Heart right ventricle (tissue), 16 donors: ENCODE measurements at places on chromosomes 13 and 19. TPM values are rescaled to one million over a fixed set of nuclear protein-coding genes. Genes with fewer than 3 reads are reported as not detected.

Gene HNRNPA1L2
- 2.4 TPM for total RNA-seq

Gene PDX1
- not detected for total RNA-seq

GRCh38 chr13:24103782-24104372 lies 56.6 kb upstream of the SPATA13 start:
- no peak overlapping the region for H3K27ac ChIP-seq
- H3K27me3 ChIP-seq: peaks cover 4% of the 10 kb centered on the region
- H3K4me3 ChIP-seq: no peak overlapping the region

DNA sequence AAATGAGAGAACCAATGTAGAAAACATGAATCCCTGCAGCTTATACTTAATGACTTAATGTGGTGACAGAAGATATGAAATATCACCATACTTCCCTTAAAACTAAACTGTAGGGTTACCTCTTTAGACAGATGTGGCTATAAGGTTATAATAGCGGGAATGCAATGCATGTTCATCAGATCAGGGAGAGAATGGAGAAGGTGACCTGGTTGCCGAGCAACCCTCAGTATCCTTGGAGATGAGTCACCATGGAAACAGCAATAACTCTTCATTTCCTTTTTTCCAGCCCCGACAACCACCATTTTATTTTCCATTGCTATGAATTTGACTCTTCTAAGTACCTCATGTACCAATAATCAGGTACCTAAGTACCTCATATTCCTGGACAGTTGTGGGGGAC lies 28.0 kb upstream of the ZNF835 start:
- H3K27me3 ChIP-seq: no peaks in the 10 kb centered on the region
- no peaks in the 10 kb centered on the region for H3K4me1 ChIP-seq
- H3K27ac ChIP-seq: no peak overlapping the region
- H3K36me3 ChIP-seq: no peaks in the 10 kb centered on the region
- no peak overlapping the region for H3K4me3 ChIP-seq

DNA sequence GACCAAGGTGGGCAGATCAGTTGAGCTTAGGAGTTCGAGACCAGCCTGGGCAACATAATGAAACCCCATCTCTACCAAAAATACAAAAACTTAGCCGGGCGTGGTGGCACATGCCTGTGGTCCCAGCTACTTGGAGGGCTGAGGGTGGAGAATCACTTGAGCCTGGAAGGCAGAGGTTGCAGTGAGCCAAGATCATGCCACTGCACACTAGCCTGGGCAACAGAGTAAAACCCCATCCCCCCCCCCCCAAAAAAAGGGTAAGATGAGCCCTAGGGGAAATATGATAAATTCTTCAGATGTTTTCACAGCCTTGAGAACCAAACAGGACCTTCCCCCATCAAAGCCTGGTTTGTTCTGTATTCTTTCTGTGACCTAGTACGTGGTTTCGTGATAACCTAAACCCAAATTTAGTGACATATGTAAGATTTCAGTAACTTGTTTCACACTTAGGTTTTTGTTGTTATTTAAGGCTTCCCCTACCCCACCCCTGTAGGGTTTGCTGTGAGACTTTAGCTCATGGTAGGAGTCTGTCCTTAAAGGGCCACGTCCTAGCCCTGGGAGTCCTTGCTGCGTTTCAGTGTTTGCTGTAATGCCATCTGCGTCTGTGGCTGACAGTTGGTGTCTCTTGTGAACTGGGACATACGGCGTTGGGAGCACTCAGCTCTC lies 49.6 kb downstream of the MYO9B start:
- DNase-seq: no peak
- H3K4me3 ChIP-seq: no peak overlapping the region
- H3K27me3 ChIP-seq: no peaks in the 10 kb centered on the region
- H3K36me3 ChIP-seq: no peaks in the 10 kb centered on the region
- peak overlapping the region; percentile 65 for H3K27ac ChIP-seq

DNA sequence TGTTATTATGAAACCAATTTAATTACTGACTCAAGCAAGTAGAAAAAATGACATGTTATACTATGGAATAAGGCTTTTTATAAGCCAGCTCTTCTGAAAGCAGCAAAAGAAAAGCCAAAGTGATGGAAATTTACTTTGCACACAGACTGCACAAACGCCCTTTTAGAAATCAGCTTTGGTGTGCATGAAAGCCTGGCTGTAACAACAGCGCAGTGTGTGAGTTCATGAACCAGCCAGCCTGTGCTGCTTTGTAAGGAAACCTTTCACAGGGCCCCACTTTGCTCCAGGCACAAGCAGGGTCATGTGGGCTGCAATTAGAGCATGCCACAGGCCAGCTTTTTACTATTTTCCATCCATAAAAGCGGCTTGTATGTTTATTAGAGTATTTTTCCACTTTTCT lies 13.6 kb upstream of the IFT88 start:
- H3K27ac ChIP-seq: no peak overlapping the region
- H3K36me3 ChIP-seq: no peaks in the 10 kb centered on the region
- DNase-seq: no peak
- H3K4me1 ChIP-seq: no peaks in the 10 kb centered on the region
- no peaks in the 10 kb centered on the region for H3K27me3 ChIP-seq

DNA sequence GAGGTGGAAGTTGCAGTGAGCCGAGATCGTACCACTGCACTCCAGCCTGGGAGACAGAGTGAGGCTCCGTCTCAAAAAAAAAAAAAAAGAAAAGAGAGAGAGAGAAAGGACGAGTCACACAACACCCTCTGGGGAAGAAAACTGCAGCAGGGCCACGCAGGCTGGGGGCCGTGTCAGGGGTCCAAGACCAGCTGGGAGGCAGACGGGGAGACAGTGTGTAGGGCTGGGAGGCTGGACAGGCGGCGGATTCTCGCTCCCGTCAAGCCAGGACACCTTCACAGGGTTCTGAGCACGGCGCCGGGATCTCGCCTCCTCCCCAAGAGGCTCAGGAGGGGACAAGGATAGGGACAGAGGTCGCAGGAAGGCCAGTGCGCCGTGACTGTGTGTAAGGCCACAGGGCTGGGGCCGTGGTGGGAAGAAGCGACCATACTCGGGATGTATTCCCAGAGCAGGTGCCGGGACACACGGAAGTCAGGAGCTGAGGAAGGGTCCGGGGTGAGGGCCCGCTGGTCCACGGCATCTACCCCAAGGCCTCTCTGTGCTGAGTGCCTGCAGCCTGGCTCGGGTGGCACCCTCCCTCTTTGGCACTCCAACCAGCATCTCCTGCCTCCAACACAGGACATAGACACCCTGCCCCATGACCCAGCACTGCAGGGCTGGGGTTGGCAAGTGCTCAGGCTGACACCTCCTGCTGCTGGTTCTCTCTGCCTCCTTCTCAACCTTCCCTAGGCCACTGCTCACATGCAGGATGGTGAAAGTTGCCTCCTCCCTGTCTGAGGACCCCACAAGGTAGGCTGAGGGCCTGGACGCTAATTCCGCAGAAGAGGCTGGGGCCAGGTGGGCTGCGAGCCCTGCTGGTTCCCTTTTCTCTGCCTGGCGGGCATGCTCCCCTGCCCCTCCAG lies 21.2 kb downstream of the ZNF787 start:
- H3K4me3 ChIP-seq: no peak overlapping the region
- no peak overlapping the region for H3K27ac ChIP-seq
- H3K27me3 ChIP-seq: no peaks in the 10 kb centered on the region

DNA sequence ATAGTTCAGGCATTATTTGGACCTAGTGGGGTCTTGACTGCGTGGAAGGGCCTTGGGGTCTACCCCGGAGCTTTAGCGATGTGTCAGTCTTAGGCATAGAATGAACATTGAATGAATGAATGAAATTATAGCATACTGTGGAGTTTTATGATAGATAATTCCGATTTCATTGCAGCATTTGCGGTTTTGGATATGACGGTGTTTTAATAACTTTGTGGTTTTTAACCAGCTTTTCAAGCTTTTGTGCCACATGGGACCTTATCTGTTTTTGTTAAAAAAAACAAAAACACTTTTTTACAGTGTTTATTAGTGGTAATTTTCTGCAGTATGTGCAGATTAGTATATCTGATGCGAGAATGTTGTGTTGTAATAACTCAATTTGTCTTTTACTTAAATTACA lies 696 bp downstream of the NUP58 start:
- DNase-seq: no peak
- H3K27ac ChIP-seq: peak overlapping the region; percentile 88
- no peaks in the 10 kb centered on the region for H3K27me3 ChIP-seq
- peaks cover 10% of the 10 kb centered on the region for H3K36me3 ChIP-seq

GRCh38 chr19:43575955-43576878 lies 616 bp downstream of the PINLYP start:
- H3K4me3 ChIP-seq: no peak overlapping the region
- H3K27ac ChIP-seq: no peak overlapping the region
- peaks cover 26% of the 10 kb centered on the region for H3K36me3 ChIP-seq
- no peak for DNase-seq
- no peaks in the 10 kb centered on the region for H3K27me3 ChIP-seq

Gene NAPSA
- total RNA-seq: not detected

Gene UPF3A
- 16.6 TPM for total RNA-seq

- no peaks in the 10 kb centered on the region for H3K4me1 ChIP-seq
- H3K4me3 ChIP-seq: no peak overlapping the region
- no peaks in the 10 kb centered on the region for H3K27me3 ChIP-seq
- DNase-seq: no peak
These were observed 801.1 kb downstream of the SLITRK5 start for GRCh38 chr13:88472316-88472715.

DNA sequence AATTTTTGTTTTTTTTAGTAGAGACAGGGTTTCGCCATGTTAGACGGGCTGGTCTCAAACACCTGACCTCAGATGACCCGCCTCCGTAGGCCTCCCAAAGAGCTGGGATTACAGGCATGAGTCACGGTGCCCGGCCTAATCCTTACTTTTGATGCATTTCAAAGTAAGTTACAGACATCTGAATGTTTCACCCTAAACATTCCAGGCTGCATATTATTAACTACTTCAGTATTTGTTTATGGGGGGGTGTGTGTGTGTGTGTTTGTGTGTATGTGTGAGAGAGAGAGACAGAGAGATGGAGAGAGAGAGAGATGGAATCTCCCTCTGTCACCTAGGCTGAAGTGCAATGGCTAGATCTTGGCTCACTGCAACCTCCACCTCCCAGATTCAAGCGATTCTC lies 13.1 kb downstream of the SULT2B1 start:
- no peaks in the 10 kb centered on the region for H3K27me3 ChIP-seq
- no peak for DNase-seq
- no peak overlapping the region for H3K4me3 ChIP-seq
- H3K27ac ChIP-seq: no peak overlapping the region

Gene MAP3K10
- total RNA-seq: 17.5 TPM

- DNase-seq: no peak
- H3K4me1 ChIP-seq: no peaks in the 10 kb centered on the region
- no peak overlapping the region for H3K27ac ChIP-seq
- no peaks in the 10 kb centered on the region for H3K36me3 ChIP-seq
These were observed 74.7 kb downstream of the MZT1 start for GRCh38 chr13:72652681-72653080.

DNA sequence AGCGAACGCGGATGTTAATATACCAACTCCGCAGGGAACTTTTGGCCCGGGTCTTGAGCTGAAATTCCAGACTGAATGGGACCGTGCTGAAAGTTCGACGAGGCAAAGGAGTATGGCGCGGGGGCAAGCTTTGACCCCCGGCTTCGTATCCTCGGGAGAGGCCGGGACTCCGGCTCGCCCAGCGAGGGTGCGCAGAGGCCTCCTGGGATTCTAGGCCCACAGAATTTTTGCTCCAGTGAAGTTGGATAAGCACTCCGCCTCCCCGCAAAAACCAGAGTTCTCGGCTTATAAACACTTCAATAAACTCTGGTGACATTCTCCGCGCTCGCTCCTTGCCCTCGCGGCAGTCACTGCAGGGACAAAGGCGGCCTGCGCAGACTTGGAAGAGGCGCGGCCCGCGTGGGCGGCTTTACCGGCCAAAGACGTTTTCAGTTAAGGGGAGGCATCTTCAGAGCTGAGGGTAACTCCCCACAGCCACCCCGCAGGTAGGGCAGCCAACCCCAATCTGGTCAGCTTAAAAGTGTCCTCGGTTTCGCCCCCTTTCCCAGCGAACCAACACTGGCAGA lies 112.6 kb downstream of the KCNRG start:
- no peak for DNase-seq
- peak overlapping the region; percentile 35 for H3K4me3 ChIP-seq
- peaks cover 27% of the 10 kb centered on the region for H3K27me3 ChIP-seq
- H3K36me3 ChIP-seq: no peaks in the 10 kb centered on the region
- H3K27ac ChIP-seq: peak overlapping the region; percentile 94
- H3K4me1 ChIP-seq: peaks cover 60% of the 10 kb centered on the region

- H3K4me3 ChIP-seq: no peak overlapping the region
- H3K27ac ChIP-seq: no peak overlapping the region
- H3K4me1 ChIP-seq: no peaks in the 10 kb centered on the region
- no peaks in the 10 kb centered on the region for H3K27me3 ChIP-seq
- no peak for DNase-seq
These were observed 203.0 kb downstream of the ITGBL1 start for GRCh38 chr13:101655435-101655834.

DNA sequence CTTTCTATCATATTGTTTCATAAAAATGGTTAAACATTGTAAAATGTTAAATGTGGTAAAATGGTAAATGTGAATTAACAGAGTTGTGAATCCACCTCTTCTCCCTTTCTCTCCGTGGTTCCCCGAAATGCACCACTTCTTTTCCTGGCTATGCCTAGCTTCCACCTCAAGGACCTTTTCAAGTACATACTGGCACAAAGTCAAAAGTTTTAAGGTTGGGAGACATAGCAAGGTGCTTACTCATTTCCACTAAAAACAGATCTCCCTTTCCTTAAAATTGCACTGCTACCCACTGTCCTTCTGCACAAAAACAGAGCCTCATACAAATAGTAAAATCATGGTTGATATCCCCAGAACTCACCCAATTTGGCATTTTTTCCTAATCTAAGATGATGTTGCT lies 558.2 kb downstream of the SLITRK6 start:
- no peaks in the 10 kb centered on the region for H3K4me1 ChIP-seq
- H3K36me3 ChIP-seq: no peaks in the 10 kb centered on the region
- no peak for DNase-seq
- no peaks in the 10 kb centered on the region for H3K27me3 ChIP-seq
- H3K27ac ChIP-seq: no peak overlapping the region

Gene GRK1
- total RNA-seq: not detected

GRCh38 chr13:28710161-28710560 lies 8.6 kb downstream of the SLC46A3 start:
- H3K27ac ChIP-seq: no peak overlapping the region
- DNase-seq: no peak
- H3K36me3 ChIP-seq: no peaks in the 10 kb centered on the region
- no peak overlapping the region for H3K4me3 ChIP-seq
- H3K4me1 ChIP-seq: peaks cover 16% of the 10 kb centered on the region

DNA sequence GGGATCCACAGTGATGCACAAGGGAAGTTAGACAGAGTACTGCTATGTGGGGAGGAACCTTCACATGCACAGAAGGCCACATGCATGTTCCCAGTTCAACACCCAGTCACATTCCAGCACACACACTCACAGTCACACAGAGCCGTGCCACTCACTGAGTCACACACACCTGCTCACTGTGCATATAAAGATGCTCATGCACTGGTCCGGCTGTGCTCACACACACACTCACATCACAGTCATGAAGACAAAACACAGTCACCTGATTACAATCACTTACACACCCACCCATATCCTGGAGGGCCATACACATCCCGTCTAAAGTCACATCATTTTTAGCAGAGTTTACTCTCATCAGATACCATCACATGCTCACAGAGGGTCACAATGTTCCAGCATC lies 478 bp downstream of the CLC start:
- H3K4me1 ChIP-seq: no peaks in the 10 kb centered on the region
- H3K27ac ChIP-seq: no peak overlapping the region
- H3K4me3 ChIP-seq: no peak overlapping the region
- no peak for DNase-seq
- H3K27me3 ChIP-seq: peaks cover 17% of the 10 kb centered on the region
